ENCODE measurements at places on chromosomes 13 and 19. TPM values are rescaled to one million over a fixed set of nuclear protein-coding genes. Genes with fewer than 3 reads are reported as not detected.
A peak's percentile ranks its signal among the peaks of the same experiment; 100 is the strongest.

- no peak for DNase-seq
Observed at GRCh38 chr19:3403489-3404323, 37.3 kb downstream of the NFIC start.

Gene MYH14
- 31.9 TPM for polyA plus RNA-seq

DNA sequence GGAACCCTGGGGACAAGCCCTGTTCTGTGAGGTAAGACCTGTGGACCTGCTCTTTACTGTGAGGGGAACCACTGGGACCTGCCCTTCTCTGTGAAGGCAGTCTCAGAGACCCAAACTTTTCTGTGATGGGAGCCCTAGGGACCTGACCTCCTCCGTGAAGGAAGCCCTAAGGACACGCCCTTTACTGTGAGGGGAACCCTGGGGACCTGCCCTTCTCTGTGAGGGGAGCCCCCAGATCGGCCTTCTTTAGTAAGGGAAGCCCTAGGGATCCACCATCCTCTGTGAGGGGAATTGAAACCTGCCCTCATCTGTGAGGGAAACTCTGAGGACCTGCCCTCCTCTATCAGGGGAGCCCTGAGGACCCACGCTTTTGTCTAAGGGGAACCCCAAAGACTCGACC is 343.5 kb downstream of the UQCRFS1 start:
- no peak for DNase-seq

DNA sequence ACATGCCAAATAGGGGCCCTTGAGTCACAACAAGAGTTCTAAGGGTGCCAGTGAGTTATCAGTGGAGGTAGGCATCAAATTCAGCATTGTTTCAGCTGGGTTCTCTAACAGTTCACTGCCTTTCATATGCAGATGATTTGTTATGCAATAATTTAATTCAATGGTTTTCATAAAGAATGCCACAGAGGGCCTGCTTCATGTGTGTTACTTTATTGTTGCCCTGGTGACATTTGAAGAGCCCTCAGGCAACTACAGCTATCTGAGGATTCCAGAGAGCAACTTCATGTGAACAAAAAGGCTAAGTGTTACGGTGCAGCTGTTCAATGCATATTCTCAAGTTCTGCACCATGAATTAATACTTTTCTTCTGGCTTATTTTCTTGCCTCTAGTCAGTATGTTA is 43.1 kb upstream of the STARD13 start:
- DNase-seq: no peak

Gene ZNF569
- 12.1 TPM for polyA plus RNA-seq

GRCh38 chr19:33670398-33670797 is 48.6 kb downstream of the CHST8 start:
- no peak for DNase-seq

DNA sequence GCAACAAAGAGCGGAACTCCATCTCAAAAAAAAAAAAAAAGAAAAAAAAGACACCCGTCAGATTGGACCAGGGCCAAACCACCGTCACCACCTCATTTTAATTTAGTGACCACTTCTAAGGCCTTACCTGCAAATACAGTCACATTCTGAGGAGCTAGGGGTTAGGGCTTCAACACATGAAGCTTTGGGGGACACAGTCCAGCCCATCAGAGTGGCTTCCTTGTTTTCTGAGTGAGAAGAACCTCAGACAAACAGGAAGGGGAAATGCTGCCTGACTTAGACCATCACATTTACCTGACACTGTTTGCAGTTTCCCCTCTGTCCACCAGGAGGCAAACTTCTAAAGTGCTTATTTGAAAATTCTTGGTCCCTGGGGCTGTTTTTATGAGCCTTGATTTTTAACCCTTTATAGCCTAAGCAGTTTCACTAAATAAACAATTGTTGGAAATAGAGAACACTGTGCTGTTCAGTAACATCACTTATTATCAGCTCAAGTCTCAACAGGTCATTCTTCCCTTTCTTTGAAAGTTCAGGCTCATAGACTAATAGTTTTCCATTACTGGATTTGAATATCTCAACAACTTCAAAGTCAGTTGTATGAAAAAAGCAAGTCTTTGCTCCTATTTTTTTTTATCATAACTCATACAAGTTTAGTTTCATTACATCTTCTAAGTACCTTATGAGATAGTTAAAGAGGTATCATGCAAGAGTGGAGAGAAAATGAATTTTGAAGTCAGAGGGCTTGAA is 74.9 kb upstream of the WASF3 start:
- DNase-seq: peak; percentile 50

Gene KLK15
- polyA plus RNA-seq: not detected

GRCh38 chr13:99078017-99078771 is 100.3 kb upstream of the DOCK9 start:
- DNase-seq: no peak

Gene CA11
- polyA plus RNA-seq: 24.3 TPM

DNA sequence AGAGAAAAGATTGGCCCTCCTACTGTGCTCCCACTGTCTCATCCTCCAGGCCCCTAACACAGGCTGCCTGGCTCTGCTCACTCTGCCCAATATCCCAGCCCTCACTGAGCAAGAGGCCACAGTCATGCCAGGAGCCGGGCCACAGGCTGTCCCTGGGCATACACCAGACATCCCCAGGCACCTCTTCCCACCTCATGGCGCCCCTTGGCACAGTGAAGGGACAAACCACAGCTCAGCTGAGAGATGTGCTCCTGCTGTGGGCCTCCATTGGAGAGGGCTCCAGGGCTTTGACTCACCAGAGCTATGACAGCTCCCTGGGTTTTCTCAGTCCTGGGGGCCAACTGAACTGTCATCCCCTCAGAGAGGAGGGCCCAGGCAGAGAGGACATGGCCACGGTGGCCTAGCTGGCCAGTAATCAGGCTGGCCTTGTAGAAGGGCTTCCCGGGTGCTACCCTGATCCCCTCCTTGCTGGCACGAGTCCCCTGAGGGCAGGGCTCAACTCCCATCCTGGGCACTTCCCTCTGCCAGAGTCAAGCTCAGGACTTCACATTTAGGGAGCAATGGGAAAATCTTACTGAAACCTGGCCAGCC is 220.9 kb downstream of the TUBA3C start:
- no peak for DNase-seq

GRCh38 chr19:46608178-46608577 is 7.0 kb downstream of the CALM3 start:
- DNase-seq: no peak
